Head of caudate nucleus (tissue), 42 donors: ENCODE measurements at places on chromosomes 1 and 21.

GRCh38 chr1:51238034-51238403 lies 1.9 kb downstream of the RNF11 start:
- DNase-seq, result no peak

- DNase-seq, result no peak
Measured at GRCh38 chr1:56872597-56872996, 18.0 kb downstream of the C8A start.

GRCh38 chr1:222053790-222054294 lies 312.0 kb upstream of the DUSP10 start:
- no peak for DNase-seq

DNA sequence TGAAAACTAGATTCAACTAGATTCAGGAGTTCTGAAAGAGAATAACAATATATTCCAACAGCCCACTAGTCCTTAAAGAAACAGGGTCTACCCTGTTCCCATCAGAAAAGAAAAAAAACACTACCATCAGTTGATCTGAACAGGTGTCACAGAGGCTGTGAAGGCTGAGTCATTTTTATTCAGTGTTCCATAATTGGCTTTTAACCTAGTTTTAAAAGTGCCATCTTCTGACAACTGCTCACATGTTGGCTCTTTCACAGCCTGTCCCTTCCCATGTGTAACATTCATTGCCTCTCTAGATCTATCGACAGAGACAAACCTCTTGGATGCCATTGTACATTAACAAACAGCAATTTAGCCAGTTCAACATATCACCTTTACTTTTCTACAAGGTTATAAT lies 243.7 kb downstream of the TBX15 start:
- no peak for DNase-seq

- no peak for DNase-seq
Measured at GRCh38 chr1:108712606-108713150, at the start of gene FNDC7. TSS of gene FNDC7 (plus strand) at chr1:108712908. CDS start at chr1:108712934, 26 bp downstream.

GRCh38 chr1:33986390-33987095 lies 122.7 kb downstream of the HMGB4 start:
- peak; percentile 71 for DNase-seq

DNA sequence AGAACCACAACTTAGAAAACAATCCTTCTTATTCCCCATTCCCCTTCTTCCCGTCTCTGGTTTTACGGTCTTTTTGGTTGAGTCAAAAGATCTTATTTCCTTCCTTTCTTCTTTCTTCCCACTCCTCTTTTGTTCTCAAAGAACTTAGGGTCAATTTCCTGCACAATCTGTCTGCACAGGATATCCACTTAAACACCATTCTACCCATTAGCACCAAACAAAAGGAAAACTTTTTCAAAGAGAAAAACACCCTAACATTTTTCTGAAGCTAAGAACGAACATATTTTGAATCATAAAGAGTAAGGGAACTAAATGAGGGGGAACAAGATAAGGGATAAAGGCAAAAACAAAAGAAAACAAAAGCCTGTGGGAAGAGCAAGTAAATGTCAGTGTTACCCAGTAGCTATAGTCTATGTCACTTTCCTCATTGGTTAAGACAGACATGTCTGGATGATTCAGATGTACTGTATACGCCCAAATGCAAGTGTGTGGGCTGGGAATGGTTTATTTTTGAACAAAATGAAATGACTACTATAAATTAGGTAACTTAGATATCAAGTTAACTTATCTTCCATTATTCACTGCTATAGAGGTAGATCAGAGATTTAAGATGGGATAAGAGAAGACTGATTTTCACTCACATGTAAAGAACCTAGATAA lies 59.9 kb downstream of the TOR3A start:
- DNase-seq, result peak; percentile 40

- DNase-seq, result no peak
Measured at GRCh38 chr1:24052220-24052619, 59.7 kb downstream of the MYOM3 start.

GRCh38 chr1:88736633-88737248 lies 52.7 kb downstream of the PKN2 start:
- no peak for DNase-seq

DNA sequence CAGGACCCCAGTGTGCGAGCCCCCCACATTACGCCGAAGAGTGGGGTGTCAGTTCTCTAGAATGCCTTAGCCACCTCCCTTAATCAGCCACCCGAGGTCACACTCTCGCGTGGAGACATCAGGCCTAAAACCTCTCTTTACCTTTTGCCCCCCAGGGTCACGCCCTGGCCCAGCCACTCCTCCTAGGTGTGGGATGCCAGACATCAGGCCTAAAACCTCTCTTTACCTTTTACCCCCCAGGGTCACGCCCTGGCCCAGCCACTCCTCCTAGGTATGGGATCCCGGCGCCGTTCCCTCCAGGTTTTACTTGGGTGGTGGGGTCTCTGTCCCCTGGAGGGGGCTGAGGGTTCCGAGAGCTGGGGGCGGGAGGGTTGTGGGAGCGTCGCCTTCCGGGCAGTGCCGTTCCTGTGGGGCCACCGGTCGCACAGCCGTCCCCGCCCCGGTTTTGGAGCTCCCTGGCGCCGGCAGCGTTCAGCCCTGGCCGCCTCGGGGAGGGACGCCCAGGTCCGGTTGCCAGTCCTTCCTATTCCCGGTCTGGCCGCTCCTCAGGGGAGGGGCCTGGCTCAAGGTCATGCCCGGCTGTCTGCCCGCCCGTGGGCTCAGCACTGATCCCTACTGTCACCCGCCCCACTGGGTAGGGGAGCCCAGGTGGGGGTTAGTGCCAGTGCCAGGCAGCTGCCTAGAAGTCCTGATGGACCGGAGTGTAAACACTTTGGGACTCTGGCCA lies 882 bp downstream of the VPS13D start:
- no peak for DNase-seq

GRCh38 chr1:99707535-99708142 lies 58.8 kb downstream of the FRRS1 start:
- DNase-seq, result peak; percentile 74

GRCh38 chr1:207282058-207282457 lies 39.4 kb upstream of the CD55 start:
- no peak for DNase-seq

DNA sequence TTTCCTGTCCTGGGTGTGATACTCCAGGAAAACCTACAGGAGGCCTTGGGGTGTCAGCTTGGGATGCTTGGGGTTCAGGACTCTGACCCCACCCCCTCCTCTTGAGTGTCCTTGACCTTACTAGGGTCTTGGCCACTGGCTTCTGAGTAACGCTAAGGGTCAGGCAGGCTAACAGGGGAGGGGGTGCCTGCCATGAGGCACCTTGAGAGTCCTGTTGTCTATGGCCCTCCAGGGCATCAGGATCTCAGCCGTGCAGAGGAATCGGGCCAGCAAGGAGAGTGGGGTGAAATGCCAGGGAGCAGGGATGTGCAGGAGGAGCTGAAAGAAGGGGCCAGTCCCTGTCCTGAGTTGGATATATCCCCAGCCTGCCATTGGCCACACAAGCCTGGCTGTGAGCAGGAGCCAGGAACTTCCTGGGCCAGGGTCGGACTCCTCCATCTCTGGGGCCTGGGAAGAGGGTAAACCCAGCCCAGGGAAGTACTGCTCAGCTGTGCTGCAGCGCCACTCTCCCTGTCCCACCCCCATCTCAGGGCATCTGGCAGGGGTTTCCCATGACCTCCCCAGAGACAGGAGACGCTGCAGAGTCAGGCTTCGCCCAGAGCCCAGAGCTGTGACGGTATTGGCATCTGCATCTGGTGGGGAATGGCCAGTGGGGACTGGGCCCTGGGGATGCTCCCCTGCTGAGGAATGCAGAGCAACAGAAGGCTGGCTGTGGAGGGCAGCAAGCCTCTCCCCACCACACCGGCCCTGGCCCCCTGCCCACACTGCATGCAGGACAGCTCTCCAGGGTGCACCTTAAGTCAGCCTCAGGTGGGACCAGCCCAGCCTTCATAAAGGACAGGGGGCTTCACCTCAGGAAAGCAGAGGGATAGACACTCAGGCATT lies 6.3 kb downstream of the KIF21B start:
- DNase-seq, result no peak

DNA sequence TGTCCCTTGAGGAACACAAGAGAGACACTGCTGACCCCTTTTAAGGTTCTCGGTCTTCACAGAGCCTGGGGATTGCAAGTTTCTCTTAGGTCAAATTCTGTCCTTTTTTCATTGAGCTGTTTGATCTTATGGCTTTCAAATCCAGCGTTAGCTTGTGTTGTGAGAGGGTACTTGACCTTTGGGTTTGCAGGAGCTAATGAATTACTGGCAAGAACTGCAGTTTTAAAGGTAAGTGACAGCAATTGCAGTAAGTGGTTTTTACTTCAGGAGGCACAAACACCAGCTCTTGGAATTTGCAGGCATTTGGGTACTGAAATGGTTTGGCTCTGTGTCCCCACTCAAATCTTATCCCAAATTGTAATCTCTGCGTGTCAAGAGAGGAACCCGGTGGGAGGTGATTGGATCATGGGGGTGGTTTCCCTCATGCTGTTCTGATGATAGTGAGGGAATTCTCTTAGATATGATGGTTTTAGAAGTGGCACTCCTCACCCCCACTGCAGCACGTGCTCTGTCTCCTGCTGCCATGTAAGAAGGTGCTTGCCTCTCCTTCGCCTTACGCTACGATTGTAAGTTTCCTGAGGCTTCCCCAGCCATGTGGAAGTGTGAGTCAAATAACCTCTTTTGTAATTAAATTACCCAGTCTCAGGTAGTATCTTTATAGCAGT lies 134.5 kb upstream of the LYPLAL1 start:
- DNase-seq, result no peak

- DNase-seq, result no peak
Measured at GRCh38 chr1:53188099-53188498, 8.5 kb upstream of the CPT2 start.

DNA sequence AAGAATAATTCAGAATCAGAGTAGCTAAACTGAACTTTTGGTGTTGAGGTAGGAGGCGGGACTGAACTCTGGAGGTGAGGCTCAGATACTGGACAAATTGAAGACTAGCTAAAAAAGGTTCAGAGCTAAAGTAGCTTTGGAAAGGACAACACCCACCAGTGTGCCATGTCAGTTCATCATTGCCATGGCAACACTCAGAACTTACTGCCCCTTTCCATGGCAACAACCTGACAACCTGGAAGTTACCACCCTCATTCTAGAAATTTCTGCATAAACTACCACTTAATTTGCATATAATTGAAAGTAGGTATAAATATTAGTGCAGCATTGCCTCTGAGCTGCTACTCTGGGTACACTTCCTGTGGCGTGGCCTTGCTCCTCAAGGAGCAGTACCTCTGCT lies 30.3 kb upstream of the POGK start:
- DNase-seq, result no peak

DNA sequence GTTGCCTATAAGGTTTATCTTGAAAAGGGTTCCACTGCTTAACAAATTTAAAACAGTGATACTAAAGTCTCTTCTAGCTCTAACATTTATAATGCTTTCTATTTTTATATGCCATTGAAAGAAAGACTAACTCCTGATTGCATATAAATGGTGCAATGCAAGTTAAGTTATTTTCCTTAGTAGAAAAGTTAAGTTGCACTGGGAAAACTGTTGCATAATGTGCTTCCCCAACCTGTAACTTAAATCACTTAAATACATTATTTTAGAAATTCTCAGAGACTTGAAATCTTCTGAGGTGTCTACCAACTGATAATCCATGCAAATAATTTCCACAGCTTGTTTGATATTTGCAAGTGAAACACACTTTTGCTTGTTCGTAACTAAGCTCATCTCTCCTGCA lies 175.0 kb upstream of the HMCN1 start:
- DNase-seq, result no peak

DNA sequence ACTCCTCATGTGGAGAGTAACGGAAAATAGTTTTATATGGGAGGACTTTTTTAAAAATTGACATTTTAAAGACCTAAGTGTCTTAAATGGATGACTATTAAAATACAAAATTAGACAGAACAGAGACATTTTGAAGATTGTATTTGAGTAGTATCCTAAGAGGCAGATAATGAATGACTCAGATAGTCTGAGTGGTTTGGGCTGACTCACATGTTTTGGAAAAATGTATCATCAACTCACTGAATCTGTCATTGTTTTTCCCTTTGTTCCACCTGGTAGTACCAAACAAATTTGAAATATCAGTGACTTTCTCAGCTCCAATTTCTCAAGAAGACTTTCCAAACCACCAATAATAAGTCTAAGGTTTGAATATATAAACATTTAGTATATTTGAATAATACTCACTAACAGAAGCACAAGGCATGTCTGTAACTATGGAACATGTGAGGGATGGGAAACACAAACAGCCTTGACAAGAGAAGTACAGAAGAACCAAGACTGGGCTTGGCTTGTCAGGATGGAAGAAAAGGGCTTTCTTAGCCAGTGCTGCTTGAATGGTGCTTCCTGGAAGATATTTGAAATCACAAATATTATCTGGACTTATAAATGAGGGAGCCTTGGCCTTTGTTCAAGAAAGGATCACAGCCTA lies 90.6 kb downstream of the SGIP1 start:
- DNase-seq, result no peak

DNA sequence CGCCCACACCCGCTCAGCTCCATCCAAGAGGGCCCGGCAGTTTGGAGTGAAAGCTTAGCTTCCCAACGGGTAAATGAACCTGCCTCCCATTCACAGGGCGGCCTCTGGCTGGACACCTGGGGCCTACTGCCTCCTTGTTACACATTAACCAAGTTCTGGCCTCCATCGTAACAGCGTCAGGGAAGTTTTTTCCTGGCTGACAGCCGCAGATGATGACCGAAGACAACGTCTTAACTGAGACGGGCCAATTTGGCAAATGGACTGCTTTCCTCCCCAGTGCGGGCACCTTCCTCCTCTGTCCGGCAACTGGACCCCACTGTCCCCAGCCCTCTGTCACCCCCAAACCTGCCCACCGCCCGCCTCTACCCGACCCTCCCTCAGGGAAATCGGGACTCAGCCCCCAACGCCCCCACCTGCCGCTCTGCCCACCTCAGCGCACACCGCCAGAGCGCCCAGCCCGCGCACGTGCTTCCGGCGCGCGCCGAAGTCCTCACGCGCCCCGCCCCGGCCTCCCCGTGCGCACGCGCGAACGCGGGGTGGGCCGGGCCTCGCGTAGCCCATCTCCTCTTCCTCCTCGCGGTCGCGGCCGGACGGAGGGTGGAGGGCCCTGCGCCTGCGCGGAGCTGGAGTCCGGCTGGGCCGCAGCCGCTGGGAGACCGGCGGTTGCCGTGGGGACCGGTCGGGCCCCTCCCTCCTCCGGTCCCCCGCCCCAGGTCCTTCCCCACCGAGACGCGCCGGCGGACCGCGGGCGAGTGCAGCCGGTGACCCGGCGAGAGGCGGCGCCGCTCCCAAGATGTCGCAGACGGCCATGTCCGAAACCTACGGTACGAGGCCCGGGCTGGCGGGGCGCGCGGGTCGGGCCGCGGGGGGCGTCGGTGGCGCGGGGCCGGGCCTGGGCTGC lies at the start of gene RAB4A:
Gene RAB4A (plus strand): TSS at position 565 of the 901 bp plus-strand sequence. CDS start 229 bp downstream, at position 794.
- peak; percentile 85 for DNase-seq

- DNase-seq, result no peak
Measured at GRCh38 chr1:109897259-109897955, 13.2 kb upstream of the CSF1 start.

DNA sequence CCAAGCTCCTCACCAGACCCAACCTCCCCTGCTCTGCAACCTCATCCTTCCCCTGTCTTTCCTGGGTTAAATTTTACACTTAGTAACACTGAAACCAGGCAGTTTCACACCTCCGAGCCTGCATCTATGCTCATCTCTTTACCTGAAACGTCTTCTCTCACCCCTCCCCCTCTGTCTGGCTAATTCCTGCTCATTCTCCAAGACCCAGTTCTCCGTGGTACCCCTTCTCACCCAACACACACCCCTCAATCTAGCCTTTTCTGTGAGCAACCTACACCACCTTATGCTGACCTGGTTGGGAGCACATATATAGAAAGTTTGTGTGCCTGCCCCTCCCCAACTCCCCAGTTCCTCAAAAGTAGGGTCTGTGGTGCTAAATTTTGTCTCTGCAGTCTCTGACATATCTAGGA lies 3.7 kb upstream of the KIAA1614 start:
- no peak for DNase-seq
